ENCODE measurements at places on chromosomes 3 and 15. TPM values are rescaled to one million over a fixed set of nuclear protein-coding genes. Genes with fewer than 3 reads are reported as not detected.

DNA sequence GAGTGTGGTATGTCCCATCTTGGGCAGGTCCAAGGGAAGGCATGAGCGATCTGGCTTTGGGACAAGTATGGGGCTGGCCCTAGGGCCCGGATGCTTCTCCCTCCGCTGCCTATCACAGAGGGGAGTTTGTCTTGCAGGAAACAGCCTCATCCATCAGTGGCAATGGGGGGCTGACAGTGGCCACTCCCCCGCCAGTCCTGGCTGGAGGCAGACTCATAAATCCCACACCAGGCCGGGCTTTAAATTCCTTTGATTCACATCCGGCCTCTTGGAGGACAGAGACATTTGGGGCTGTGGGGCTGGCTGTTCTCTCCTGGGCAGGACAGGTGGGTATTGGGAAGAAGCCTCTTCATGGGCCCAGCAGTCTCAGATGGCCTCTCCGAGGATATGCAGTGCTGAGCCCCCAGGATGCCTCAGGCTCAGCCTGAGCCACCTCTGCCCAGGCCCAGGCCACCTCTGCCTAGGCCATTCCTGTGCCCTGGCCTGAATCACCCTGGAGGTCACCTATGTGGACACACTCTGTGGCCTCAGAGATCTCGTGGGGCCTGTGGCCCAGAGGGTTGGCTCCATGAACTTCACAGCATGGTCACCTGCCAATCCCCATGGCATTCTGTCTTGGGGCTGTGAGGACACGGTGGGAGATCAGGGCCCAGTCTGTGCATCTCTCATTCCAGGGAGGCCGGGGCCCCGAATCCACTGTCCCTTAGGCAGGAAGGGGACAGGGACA lies 84.2 kb upstream of the GOLGA6L4 start:
- H3K4me3 ChIP-seq = no peak overlapping the region
- H3K36me3 ChIP-seq = no peaks in the 10 kb centered on the region
- DNase-seq = no peak
- no peaks in the 10 kb centered on the region for H3K4me1 ChIP-seq
- no peak overlapping the region for H3K27ac ChIP-seq

DNA sequence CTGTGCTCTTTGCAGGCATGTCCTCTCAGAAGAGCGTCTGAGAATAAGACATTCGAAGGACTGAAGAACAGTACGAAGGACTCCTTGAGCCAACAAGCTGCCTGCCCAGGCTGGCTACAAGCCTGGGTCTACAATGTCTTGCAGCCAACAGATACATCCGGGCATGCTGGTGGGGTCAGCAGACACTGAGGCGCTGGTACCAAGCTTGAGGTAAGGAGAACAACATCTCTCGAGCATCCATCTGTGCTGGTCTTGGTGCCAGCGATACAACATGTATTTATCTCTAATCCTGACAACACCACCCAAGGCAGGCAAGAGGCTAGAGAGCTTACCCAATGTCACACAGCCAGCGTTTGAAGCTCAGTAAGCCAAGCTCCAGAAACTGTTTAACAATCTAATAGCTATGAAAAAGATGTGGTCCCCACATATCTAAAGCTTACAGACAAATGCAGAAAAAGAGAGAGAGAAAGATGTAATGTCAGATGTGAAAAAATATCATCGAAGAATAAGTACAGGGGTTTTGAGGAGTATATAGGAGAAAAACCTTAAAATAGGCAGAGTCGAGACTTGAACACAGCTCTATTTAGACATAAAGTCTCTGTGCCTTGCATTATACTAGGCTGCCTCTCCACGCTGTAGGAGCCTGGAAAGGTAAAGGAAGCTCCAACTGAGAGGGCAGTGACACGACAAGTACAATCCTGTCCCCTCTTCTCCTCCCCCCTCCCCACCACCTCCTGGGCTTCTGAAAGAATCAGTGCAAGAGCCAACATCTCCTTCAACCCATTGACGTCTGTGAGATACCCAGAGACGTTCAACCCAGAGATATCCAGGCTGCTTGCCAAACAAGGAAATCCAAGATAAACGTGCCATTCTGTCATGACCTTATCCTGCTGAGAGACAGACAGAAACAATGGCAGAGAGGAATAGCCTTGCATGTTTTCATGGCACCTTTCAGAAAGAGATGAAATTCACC lies 39.4 kb downstream of the WWTR1 start:
- no peak for DNase-seq
- H3K27me3 ChIP-seq = peaks cover 15% of the 10 kb centered on the region
- peaks cover 7% of the 10 kb centered on the region for H3K4me1 ChIP-seq
- H3K27ac ChIP-seq = no peak overlapping the region
- no peaks in the 10 kb centered on the region for H3K36me3 ChIP-seq

GRCh38 chr3:51224283-51224682 lies 160.8 kb upstream of the MANF start:
- DNase-seq = no peak
- no peak overlapping the region for H3K4me3 ChIP-seq
- no peak overlapping the region for H3K27ac ChIP-seq
- H3K4me1 ChIP-seq = no peaks in the 10 kb centered on the region
- H3K27me3 ChIP-seq = no peaks in the 10 kb centered on the region
- no peaks in the 10 kb centered on the region for H3K36me3 ChIP-seq

- H3K4me3 ChIP-seq = no peak overlapping the region
- H3K27me3 ChIP-seq = peaks cover 7% of the 10 kb centered on the region
- H3K4me1 ChIP-seq = peaks cover 11% of the 10 kb centered on the region
Measured at GRCh38 chr3:48426944-48427629, 2.8 kb downstream of the PLXNB1 start.

DNA sequence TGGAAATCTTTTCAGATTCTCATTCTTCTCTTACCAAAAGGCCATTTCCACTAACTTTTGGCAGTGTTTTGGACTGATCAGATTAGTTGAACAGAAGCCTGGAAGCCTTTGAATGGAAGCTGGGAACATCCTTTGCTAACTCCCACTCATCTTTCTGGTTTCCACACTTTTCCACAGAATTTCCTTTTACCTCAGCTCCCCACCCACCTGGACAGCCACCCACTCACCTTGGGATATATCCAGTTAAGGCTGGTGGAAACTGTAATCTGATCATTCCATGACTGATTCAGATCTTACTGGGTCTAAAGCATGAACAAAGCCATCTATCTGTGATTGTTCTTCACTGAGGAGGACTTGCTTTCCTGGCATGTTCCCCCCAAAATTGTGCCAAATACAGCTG lies 119.5 kb downstream of the CCNL1 start:
- peaks cover 8% of the 10 kb centered on the region for H3K27me3 ChIP-seq
- no peak overlapping the region for H3K27ac ChIP-seq
- DNase-seq = no peak
- no peaks in the 10 kb centered on the region for H3K36me3 ChIP-seq
- no peak overlapping the region for H3K4me3 ChIP-seq

The PLCL2 gene
- 19.9 TPM for total RNA-seq

The MKRN3 gene
- 3.2 TPM for total RNA-seq

The ENTPD3 gene
- not detected for total RNA-seq

Measured in activated naive CD4-positive, alpha-beta T cell treated with anti-CD3 and anti-CD28 coated beads for 36 hours (primary cell).